ENCODE measurements at places on chromosomes 7 and 10.

GRCh38 chr10:103551619-103552602 is 58.4 kb downstream of the NEURL1 start:
- no peak for DNase-seq

GRCh38 chr7:1914321-1914720 is 244.2 kb downstream of the ELFN1 start:
- no peak for DNase-seq

DNA sequence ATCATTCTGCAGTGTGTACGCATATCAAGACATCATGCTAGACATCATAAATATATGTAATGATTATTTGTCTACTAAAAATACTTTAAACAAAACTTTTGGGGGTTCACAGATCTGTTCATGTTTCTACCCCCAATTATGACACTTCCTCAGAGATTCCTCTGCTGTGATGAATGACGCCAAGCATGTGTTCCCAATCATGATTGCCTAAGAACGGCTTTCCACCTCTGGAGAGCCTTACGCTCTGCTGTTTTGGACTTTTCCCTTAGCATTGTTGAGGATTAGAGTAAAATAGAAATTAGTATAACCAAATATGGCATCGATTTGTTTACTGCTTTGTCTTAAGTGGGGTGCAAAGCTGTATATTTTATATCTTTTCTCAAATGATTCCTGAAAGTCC is 236.3 kb upstream of the IGFBP3 start:
- DNase-seq: no peak

- no peak for DNase-seq
Measured at GRCh38 chr7:83791737-83792136, 142.8 kb upstream of the SEMA3E start.

- no peak for DNase-seq
Measured at GRCh38 chr10:15197276-15197675, 28.8 kb upstream of the NMT2 start.

DNA sequence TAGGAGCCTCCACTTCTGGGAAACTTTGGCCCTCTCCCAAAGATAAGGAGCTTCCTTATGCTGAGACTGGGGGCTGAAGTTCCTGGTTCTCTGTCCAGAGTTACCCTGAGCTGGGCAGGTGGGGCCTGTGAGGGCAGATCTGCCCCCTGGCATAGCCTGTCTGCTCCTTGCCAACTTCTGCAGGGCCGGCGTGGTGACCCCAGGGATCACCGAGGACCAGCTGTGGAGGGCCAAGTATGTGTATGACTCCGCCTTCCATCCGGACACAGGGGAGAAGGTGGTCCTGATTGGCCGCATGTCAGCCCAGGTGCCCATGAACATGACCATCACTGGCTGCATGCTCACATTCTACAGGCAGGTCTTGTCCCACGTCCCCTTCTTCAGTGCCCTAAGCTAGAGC is 4.3 kb downstream of the SFXN3 start:
- no peak for DNase-seq

DNA sequence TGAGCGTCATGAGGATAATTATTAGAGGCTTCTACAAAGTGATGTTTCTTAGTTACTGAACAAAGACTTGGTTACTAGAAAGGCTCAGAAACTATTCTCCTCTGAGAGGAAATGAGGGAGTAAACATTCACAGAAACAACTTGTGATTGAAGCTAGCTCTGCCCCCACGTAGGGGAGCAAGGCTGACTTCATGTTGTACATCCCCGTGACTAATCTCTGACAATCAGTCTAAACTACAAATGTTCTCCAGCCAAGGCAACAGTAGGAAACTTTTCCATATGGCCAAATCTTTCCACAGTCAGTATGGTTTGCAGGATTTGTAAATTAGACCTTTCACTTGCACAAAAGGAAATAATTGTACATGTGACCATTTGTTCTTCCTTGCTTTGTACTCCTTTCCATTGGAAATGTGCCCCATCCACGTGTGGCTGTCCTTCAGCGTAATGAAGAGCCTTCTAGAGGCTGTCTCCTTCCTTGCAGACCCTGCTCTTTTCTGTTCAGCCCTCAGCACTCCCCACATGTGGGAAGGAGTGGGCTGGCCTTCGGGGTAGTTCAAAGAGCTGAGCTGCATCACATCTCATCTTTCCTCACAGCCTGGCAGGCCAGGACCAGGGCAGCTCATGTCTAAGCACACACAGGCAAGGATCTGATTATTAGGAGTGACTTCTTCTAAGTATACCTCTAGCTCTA is 93.5 kb downstream of the PCGF5 start:
- no peak for DNase-seq

GRCh38 chr7:71414490-71414889 is 282.5 kb downstream of the GALNT17 start:
- no peak for DNase-seq

- DNase-seq: no peak
Measured at GRCh38 chr10:97543025-97543546, 29.5 kb upstream of the ANKRD2 start.

GRCh38 chr10:132592790-132593383 is 55.3 kb downstream of the INPP5A start:
- no peak for DNase-seq

GRCh38 chr7:80189638-80190037 is 55.0 kb downstream of the GNAI1 start:
- DNase-seq: no peak

- DNase-seq: no peak
Measured at GRCh38 chr7:32273297-32273696, 203.1 kb upstream of the PDE1C start.

Data from central memory CD8-positive, alpha-beta T cell (primary cell).